ENCODE measurements at places on chromosomes 3 and 15.

GRCh38 chr15:61327019-61327631, 98.0 kb upstream of the RORA start:
- no peak for DNase-seq

DNA sequence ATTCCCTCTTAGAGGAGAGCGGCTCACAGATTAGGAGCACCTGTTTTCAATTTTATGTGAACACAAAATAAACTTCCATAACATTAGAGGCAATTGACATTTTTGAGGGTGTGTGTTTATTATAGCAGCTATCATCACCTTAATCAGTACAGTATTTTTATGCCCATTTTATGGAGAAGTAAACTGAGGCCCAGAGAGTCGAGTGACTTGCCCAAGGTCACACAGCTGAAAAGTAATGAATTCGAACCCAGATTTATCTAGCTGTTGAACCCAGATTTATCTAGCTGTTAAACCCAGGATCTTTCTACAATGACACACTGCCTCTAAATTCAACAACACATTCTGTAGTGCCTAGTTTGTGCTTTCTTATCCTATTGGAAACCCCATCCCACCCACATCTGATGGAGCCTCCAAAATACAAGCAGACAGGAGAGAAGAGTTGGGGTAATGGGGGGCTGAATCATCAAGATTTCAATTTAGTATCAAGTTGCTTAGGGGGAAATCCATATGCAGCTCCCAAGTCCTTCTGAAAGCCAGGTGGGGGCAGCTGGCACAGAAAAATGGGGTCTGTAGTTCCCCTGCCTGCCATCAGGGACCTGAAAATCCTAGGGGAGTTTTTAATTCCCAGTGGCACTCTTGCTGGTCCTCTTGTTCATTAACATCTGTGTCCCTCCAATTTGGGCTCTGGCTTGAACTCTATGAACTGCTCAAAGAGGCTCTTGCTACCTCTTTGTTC, 50.4 kb upstream of the TRA2B start:
- DNase-seq: no peak

- no peak for DNase-seq
These were observed 2.6 kb downstream of the LTF start for GRCh38 chr3:46462111-46462510.

- DNase-seq: no peak
These were observed 5.1 kb downstream of the SPATA12 start for GRCh38 chr3:57065588-57065987.

DNA sequence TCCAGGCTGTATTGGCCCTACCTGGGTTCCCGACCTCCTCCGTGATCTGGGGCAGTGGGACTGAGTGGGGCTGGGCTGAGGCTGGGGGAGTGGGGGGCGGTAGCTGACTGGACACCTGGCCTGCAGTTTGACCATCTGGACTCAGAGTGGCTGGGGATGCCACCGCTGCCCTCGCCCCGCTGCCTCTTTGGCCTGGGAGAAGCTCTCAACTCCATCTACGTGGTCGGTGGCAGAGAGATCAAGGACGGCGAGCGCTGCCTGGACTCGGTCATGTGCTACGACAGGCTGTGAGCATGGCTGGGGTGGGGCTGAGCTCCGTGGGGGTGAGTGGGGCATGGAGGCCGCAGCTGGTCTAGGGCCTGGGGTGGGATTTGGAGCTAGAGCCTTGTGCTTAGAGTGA, 2.7 kb downstream of the KLHL40 start:
- DNase-seq: no peak

DNA sequence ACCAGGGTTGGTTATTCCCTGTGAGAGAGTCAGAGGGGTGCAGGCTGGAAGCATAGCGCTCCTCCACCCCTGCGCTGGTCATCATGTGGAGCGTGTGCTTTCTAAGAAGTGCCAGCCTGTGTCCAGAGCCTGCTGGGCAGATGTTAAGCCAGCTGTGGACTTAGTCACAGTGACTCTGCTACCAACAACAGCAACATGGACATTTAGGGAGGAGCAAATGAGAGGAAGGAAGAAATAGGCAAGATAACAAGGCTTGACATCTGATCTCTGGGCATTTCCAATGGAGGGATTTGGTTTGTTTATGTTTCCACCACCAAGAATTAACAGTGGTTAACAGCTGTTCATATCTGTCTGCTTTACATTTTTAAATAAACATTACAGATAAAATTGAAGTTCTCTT, 36.4 kb upstream of the MYZAP start:
- DNase-seq: no peak

GRCh38 chr3:113629584-113630421, 66.6 kb downstream of the USF3 start:
- DNase-seq: no peak

DNA sequence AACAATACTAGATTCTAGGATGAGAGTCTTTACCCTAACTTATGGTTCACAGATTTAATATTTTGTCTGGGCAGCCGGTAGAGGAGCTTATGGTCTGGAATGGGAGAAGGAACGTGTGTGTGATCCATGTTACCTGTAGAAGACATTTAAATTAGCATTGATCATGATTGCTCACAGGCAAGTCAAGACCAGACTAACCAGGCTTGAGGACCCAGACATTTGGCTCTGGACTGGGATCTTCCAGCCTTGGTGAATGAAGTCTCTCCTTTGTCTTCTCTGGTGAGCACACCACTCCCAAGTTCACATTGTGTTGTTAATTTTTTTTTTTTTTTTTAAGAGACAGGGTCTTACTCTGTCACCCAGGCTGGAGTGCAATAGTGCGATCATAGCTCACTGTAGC, 11.7 kb downstream of the ABHD2 start:
- no peak for DNase-seq

DNA sequence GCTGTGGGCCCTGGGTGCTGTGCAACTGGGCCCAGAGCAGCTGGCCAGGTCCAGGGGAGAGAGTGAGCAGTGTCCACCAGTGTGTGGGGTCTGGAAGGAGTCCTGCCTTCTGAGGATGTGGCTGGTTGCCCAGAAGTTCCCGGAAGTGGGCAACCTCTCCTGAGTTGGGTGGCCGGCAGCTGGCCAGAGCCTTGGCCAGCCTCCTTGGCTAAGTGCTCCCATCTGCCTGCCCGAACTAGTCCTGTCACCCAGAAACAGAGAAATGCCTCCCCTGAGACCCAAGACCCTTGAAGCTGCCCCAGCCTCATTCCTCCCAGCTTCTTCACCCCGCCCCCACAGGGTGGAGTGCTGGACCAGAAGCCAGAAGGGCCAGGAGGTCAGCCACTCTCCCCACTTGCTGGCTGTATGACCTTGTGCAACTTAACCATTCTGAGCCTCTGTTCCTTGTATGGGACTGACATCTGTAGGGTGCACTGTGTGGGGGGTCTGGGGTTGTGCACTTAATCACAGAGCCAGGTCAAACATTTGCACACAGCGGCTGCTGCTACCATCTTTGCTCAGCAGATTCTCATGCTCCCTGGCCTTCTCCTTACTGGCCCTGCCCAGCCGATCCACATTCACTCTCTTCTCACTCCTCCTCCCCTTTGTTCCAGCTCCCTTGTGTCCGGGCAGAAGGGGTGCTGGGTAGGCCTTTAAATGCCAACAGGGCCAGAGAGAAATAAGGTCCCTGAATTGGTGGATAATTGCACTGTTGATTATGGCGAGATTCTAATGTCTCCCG, 7.5 kb upstream of the ALAS1 start:
- DNase-seq: no peak

DNA sequence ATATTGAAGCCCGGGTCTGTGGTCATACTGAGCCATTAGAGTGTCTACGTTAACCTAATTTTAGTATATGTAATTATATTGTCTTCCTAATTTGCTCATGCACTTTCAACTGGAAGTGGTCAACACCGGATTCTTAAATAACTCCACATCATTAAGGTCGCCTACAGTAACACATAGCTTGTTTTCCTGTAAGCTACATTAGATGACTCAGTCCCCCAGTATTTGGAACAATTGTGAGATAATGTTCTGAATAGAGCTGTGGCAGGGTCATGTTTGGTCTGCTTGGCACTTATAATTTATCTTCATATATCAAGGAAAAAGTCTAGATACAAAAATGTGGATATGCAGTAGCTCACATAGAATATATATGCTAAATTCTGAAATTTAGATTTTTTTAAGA, 486.2 kb downstream of the IGSF11 start:
- DNase-seq: no peak

Measured in SK-N-DZ (cell line).